Cardiac septum (tissue), 1 donor: ENCODE measurements at places on chromosomes 4 and X. TPM values are rescaled to one million over a fixed set of nuclear protein-coding genes. Genes with fewer than 3 reads are reported as not detected.
A peak's percentile ranks its signal among the peaks of the same experiment; 100 is the strongest.

GPC3 gene
- total RNA-seq = 1.6 TPM

HSD17B10 gene
- 85.2 TPM for total RNA-seq

RBM47 gene
- total RNA-seq = 3.3 TPM

GRCh38 chr4:36385951-36386571, 104.6 kb downstream of the DTHD1 start:
- DNase-seq = no peak

- no peak for DNase-seq
Measured at GRCh38 chrX:140190441-140191108, 225.3 kb upstream of the CXorf66 start.

- no peak for DNase-seq
Measured at GRCh38 chr4:6092131-6092530, 73.9 kb upstream of the C4orf50 start.

DNA sequence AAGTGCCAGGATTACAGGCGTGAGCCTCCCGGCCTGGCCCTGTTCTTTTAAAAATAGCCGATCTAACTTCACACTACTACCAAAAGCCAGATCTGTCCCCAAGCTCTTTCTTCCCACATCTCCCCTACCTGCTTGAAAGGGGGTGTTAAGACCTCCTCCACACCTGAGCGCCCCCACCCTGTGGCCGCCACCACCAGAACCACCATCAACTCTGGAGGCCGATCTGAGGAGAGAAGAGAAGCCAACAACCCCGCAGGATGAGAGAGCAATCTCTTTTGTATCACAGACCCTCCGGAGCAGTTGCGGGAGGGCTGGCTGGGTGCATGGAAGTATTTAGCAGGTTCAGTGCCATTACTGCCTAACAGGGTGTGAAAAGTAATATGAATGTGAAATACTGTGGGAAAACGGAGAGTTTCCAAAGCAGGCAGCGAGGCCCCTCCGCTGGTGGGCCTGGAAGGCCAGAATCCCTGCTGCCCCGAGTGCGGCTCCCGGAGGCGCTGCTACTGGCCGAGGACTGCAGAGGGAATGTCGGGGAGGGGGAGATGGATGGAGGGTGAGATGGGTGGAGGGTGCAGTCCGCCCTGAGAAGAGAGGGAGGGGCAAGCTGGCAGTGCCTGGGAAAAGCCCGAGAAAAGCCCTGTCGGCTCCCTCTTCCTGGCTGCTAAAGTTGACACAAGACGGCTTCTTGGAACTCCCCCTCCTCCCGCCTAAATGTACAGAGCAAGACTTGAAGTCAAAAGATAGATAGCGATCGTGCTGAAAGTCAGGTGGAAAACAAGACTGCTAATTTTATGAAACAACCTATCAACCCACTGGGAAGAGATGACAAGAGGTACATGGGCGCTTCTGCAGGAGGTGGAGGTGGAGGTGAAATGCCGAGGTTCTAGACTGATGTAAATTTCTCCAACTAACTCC, 22.3 kb downstream of the HAND2 start:
- no peak for DNase-seq

DNA sequence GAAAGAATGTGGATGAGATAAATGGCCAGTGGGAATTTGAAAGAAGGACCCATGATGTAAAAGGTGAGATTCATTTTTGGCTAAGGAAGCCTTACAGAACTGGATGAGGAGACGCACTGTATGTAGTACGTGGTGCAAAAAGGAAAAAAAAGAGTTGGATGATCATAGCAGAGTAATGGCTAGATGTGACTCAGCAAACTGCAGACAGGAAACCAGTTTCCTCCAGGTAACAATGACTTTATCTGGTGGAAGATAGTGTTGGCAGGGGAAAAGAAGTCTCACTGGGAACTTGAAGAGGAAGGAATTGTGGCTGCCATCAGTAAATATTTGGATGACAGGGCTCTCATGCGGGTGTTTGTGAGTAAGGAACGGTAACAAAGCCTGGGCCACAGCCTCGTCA, 243.2 kb downstream of the CPE start:
- DNase-seq = no peak

- no peak for DNase-seq
Measured at GRCh38 chr4:158802914-158803313, 34.1 kb downstream of the FNIP2 start.

GRCh38 chr4:10403633-10404445, 53.4 kb downstream of the ZNF518B start:
- DNase-seq = no peak

DNA sequence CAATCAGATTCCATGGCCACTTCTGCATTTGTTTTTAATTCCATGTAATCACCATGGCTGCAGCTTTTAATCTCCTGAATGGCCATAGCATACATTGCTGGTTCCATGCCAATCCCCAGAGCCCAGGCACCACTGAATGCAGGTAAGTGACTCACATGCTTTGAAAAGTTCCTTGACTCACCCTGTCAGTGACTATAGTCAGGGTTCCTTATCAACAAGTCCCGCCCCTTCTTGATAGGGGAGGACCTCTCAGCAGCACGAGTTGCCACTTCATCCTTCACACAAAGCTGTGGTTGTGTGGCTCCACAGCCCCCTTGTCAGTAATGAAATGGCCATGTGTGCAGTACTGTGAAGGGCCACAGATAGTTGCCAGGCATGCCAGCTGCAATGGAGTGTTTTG, 516.6 kb downstream of the PPARGC1A start:
- DNase-seq = peak; percentile 76
